ENCODE measurements at places on chromosomes 1 and 21.

DNA sequence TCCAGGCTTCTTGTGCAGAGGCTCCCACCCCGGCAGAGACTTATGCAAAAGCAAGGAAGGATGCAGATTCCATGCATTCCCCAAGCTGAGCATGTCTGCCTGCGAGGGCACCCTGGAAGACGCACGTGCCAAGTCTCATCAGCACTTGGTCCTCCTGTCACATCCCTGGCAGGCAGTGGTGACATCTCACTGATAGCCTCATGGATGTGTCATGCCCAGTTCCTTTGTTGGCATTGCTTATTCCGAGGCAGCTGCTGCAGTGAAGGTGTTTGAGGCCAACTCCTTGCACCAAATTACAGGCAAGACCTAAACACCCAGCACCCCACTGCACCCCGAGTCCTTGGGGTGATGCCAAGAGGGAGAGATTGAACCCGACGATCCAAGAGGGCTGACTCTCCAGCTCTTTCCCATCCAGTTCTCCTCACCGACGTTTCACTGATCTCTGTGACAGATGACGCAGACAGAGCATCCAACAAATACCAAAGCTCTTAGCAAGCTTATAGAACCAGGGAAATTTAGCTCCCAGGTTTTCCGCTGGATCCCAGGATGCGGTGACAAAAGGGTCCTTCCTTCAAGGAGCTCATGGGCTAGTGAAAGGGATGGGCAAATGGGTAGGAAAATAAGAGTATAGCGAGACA lies 611.1 kb downstream of the AJAP1 start:
- no peak for DNase-seq

- no peak for DNase-seq
Observed at GRCh38 chr1:62444701-62445100, 7.9 kb downstream of the USP1 start.

- DNase-seq: no peak
Observed at GRCh38 chr1:184716158-184716557, 38.5 kb downstream of the EDEM3 start.

DNA sequence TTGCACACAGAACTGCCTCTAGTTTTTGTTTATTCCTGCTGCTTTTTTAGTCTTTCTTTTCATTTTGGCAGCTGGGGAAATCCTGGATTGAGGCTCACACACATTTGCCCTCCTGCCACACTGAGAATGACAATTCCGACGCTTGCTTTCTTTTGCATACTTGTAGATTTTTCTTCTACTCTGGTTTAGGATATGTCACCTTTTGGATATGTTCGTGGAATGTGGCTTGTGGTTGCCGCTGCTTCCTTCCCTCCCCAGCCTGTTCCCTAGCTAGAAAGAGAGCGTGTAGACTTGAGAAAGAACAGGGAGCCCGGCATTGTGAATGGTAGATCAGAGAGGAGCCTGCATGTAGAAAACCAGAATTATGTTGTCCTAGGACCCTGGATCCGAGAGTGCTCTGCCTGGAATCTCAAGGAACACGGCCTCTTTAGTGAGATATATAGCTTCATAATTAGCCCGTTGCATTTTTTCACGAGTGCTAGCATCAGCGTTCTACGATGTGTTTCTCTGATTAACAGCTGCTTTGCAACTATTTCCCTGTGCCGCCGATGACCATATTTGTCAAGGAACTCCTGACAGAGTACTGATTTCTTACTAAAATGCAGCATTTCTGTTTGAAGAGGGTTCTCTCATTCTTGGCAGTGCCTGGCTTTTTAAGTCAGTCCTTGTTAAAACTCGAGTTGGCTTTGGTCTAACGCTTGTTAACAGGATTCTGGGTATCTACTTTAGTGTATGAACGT lies 56.2 kb downstream of the PEX14 start:
- DNase-seq: no peak

DNA sequence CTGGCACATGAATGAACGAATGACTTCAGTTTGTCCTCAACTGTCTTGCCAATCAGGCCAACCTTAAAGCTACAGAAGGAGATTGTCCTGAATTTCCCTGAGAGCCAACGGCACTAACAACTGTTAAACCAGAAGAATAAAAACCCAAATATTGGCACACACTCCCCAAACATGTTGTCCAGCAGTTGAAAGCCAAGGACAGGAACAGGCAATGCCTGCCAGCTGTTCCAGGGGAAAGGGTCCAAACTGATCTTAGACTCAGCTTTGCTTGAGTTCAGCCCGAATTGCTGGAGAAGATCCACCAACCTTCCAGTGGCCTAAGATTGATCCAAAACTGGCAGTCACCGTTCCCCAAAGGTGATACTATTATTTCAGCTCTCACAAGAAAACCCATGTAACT lies 22.4 kb upstream of the AHCTF1 start:
- DNase-seq: no peak

DNA sequence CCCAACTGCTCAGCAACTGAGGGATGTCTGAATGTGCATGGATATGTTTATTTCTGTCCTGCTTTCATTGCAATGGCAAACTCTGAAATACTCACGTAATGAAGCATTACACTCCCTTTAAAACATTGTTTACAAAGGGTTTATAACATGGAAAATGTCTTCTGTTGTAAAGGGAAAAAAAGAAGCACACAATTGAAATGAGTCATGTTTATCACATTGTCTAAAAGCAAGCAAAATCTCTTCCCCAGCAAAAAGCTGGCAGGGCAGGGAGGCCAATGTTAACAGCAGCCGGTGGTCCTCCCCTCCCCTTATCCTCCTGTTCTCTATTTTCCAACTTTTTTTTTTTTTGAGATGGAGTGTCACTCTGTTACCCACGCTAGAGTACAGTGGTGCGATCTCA lies 3.9 kb upstream of the EFNA1 start:
- no peak for DNase-seq

- peak; percentile 27 for DNase-seq
Observed at GRCh38 chr1:243921111-243921510, 71.1 kb upstream of the AKT3 start.

GRCh38 chr1:64623750-64624191 lies 121.1 kb upstream of the RAVER2 start:
- DNase-seq: no peak

DNA sequence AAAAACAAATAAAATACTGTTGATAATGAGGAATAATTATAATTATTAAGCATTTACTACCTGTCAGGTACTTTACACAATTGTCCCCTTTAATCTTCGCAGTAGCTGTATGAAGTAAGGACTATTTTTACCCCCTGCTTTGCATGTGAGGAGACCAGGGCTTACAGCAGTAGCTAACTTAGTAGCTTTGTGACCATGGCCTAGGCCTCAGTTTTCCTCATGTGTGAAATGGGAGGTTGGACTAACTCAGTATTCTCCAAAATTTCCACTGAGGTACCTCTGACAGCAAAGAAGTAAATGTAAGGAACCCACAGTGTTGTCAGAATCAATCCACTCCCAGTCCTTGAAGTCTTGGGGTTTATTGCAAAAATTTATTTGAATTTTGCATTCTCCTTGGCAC lies 3.8 kb upstream of the CSRP1 start:
- DNase-seq: no peak

All from inflammatory macrophage treated with lipopolysaccharide for 4 hours (primary cell).